ENCODE measurements at places on chromosomes 5 and 9. TPM values are rescaled to one million over a fixed set of nuclear protein-coding genes. Genes with fewer than 3 reads are reported as not detected.

GRCh38 chr5:154546719-154547118, 68.7 kb upstream of the HAND1 start:
- H3K4me3 ChIP-seq: no peak overlapping the region
- no peaks in the 10 kb centered on the region for H3K36me3 ChIP-seq
- H3K27me3 ChIP-seq: no peaks in the 10 kb centered on the region
- no peaks in the 10 kb centered on the region for H3K4me1 ChIP-seq

DNA sequence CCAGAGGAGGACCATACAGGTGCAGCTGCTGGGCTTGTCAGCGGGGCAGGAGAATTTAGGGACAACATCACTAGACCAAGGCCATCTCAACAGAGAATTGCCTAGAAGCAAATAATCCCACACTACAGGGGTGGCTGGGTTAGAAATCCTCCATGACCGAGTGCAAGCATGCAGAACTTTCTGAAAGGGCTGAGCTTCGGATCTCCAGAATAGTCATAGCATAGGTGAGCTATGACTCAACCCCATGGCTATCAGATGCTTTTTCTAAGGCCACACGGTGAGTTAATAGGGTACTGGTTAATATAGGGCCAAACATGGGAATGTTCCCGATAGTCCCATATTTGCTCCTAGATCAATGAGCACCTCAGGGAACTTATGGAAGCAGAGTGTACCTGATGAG, 4.2 kb downstream of the KCNIP1 start:
- H3K27me3 ChIP-seq: peaks cover 42% of the 10 kb centered on the region
- DNase-seq: no peak
- H3K27ac ChIP-seq: no peak overlapping the region
- no peak overlapping the region for H3K4me3 ChIP-seq
- H3K4me1 ChIP-seq: no peaks in the 10 kb centered on the region
- no peaks in the 10 kb centered on the region for H3K36me3 ChIP-seq

DNA sequence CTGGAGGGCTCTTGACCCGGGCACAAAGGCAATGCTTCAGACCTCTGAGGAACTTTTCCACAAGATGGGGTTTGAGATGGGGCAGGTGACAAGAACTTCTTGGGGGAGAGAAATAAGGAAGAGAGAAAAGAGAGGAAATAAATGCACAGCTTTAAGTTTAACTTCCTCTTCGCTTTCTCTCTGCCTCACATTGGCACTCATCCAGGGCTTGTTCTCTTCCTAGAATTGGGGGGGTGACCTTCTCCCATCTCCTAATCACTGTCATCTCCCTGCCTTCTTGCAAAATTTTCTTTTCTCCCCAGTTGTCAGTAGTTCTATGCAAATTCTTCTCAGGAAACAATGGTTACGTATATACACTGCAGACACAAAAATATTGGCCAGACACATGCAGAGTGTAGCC, 19.1 kb upstream of the ADCY2 start:
- no peak overlapping the region for H3K4me3 ChIP-seq
- DNase-seq: no peak
- no peak overlapping the region for H3K27ac ChIP-seq

GRCh38 chr9:80049096-80049782, 477.5 kb downstream of the TLE4 start:
- DNase-seq: no peak
- H3K4me3 ChIP-seq: no peak overlapping the region
- H3K4me1 ChIP-seq: peaks cover 4% of the 10 kb centered on the region

DNA sequence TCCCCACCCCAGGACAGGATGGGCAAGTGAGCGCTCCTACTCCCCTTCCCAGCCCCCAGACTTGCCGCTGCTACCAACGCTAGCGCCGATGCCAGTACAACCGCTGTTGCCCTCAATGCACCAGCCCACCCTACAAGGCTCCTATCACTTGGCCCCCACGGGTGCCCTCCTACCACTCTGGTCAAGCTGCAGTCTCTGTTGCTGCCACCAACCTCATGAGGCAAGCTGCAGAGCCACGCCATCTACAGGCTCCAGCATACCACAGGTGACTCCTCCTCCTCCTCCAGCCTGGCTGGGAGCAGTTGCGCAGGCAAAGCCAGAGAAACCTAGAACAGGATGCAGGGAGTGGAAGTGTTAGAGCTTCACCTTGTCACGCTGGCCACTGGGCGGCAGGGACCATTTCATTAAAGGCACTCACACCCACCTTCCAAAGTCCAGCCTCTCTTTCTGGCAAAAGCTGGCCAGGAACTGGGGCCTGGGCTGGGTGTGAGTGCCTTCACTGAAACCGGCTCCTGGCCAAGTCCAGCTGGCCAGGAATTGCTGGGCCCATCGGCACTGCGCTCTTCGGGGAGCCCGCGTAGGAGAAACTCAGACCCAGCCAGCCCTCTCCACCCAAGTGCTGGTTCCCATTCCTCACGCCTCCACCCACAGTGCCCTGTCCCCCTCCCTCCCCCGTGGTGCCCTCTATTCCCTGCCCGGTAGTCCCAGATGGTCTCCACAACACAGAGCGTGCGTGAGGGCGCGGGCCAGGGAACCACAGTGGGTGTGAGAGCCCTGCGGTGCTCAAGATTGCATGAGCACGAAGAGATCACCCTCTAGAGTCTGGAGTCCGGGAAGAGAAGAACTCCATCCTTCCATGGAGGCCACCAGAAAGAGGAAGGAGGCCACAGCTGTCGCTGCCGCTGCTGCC, 1.6 kb upstream of the PCAT7 start:
- peak overlapping the region; percentile 88 for H3K4me3 ChIP-seq
- peaks cover 8% of the 10 kb centered on the region for H3K36me3 ChIP-seq
- DNase-seq: peak; percentile 78
- no peak overlapping the region for H3K27ac ChIP-seq
- no peaks in the 10 kb centered on the region for H3K4me1 ChIP-seq
- peaks cover 4% of the 10 kb centered on the region for H3K27me3 ChIP-seq

DNA sequence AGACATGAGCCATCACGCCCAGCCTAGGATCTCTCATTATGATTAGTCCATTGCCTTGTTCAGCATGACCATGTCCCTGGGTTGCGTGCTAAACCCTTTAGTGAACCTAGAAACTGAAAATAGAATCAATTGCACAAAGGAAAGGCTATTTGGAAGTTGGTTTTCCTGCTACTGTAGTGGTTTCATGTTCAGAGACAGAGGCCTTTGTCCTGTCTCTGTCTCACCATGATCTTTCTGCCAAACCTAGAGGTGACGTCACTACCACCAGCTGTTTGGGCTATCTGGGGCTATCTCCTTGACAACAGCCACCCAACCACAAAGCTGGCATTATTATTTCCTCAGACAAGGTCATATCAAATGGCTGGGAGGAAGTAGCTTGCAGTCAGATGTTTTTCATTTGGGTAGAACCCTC, 4.0 kb upstream of the CDK5RAP2 start:
- no peaks in the 10 kb centered on the region for H3K36me3 ChIP-seq
- DNase-seq: peak; percentile 61
- no peaks in the 10 kb centered on the region for H3K27me3 ChIP-seq
- no peak overlapping the region for H3K4me3 ChIP-seq
- peaks cover 2% of the 10 kb centered on the region for H3K4me1 ChIP-seq

GRCh38 chr5:102231693-102232619, 64.1 kb downstream of the SLCO4C1 start:
- H3K27ac ChIP-seq: no peak overlapping the region
- no peak overlapping the region for H3K4me3 ChIP-seq
- H3K27me3 ChIP-seq: no peaks in the 10 kb centered on the region
- no peaks in the 10 kb centered on the region for H3K36me3 ChIP-seq
- H3K4me1 ChIP-seq: no peaks in the 10 kb centered on the region

DNA sequence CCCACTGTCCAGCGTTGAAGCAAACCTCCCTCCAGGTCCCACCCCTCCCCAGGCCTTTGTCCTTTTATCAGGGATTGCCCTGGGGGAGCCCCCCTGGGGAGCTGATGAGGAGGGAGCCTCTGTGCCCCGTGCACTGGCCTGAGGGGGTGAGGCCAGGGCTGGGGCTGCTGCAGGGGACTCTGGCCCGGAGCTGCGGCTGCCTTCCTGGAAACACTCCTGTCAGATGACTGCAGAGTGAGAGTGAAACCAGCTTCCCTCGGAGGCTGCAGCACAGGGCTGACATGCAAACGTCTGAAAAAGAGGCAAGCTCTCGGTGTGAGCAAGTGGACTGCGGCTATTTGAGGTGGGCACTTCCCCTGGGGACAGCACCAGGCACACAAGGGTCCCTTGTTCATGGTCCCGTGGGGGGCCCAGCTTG, 4.6 kb upstream of the TRAF2 start:
- H3K4me1 ChIP-seq: peaks cover 6% of the 10 kb centered on the region
- no peak overlapping the region for H3K4me3 ChIP-seq
- DNase-seq: no peak

GRCh38 chr9:136697146-136697820, 10.0 kb upstream of the AGPAT2 start:
- H3K4me1 ChIP-seq: no peaks in the 10 kb centered on the region
- no peak overlapping the region for H3K27ac ChIP-seq
- H3K36me3 ChIP-seq: no peaks in the 10 kb centered on the region
- no peak for DNase-seq

DNA sequence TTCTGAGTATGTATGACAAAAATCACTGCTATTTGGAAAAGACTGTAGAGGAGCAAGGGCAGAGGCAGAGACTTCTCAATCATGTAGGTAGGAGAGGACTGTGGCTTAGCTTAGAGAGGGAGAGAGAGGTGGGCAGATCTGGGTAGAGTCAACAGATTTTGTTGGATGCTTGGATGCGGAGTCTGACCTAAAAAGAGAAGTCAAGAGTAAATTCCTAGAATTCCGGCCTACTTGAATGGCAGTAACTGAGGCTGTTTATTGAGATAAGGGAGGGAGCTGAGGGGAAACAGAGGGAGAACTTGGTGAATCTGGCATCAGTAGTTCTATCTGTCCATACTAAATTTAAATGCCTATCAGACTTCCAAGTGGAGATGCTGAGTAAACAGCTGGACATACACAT, 2.4 kb downstream of the TICAM2 start:
- no peak for DNase-seq
- H3K4me3 ChIP-seq: no peak overlapping the region
- H3K27ac ChIP-seq: no peak overlapping the region

GRCh38 chr5:2557435-2557834, 194.0 kb downstream of the IRX2 start:
- H3K27ac ChIP-seq: no peak overlapping the region
- DNase-seq: no peak
- H3K36me3 ChIP-seq: no peaks in the 10 kb centered on the region
- no peaks in the 10 kb centered on the region for H3K27me3 ChIP-seq

- H3K27me3 ChIP-seq: no peaks in the 10 kb centered on the region
- no peak overlapping the region for H3K4me3 ChIP-seq
- no peak for DNase-seq
- H3K36me3 ChIP-seq: no peaks in the 10 kb centered on the region
- H3K27ac ChIP-seq: no peak overlapping the region
These were observed 14.3 kb downstream of the OTULINL start for GRCh38 chr5:14595891-14596290.

DNA sequence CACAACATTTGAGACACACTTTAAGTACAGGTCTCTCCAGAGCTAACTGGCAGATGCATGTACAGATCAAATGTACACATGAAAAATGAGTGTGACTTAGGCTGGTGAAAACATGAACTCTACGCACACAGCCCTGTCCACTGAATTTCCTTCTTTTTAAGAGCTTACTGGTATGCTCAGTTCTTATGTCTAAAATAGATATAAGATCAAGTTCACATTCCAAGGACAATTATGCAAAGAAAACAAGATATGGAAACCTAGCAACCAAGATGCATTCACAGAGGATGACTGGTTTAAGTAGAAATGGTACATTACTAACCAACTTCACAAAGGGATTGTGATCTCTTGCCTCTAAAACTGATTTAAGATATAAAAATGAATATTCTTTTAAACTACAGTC, 56.7 kb downstream of the TLE1 start:
- H3K27me3 ChIP-seq: no peaks in the 10 kb centered on the region
- no peaks in the 10 kb centered on the region for H3K4me1 ChIP-seq
- H3K36me3 ChIP-seq: peaks cover 79% of the 10 kb centered on the region
- no peak overlapping the region for H3K27ac ChIP-seq

- no peaks in the 10 kb centered on the region for H3K27me3 ChIP-seq
- peaks cover 5% of the 10 kb centered on the region for H3K4me1 ChIP-seq
- H3K36me3 ChIP-seq: no peaks in the 10 kb centered on the region
- H3K27ac ChIP-seq: no peak overlapping the region
These were observed 410.2 kb upstream of the SLC30A5 start for GRCh38 chr5:68683632-68684036.

- no peak overlapping the region for H3K27ac ChIP-seq
- H3K27me3 ChIP-seq: no peaks in the 10 kb centered on the region
- H3K4me1 ChIP-seq: no peaks in the 10 kb centered on the region
- H3K36me3 ChIP-seq: no peaks in the 10 kb centered on the region
These were observed 709 bp upstream of the GAPT start for GRCh38 chr5:58490402-58491050.

DNA sequence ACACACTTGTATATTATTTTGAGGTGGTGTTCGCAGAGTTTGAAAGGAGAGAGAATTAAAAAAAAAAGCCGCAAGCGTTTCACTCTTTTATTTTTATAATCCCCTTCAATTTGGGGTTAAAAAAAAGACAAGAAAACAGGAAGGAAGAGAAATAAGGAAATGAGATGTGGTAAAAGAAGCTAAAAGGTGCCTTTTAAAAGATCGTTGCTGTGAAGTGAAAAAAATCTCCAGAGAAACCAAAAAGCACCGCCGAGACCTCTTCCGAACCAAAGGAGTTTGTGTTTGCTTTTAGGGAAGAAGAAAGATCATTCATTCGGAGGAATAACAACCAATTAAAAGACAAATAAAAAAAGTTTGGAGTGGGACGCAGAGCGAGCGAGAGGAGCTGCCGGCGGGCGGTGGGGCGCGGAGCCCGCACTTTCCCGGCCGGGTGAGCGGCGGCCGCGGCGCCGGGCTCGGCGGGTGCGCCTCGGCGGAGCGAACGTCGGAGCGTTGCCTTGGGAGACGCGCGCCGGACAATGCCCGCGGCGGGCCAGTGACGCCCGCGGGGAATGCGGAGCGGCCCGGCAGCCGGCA, 355 bp downstream of the TLE4 start:
- H3K27ac ChIP-seq: peak overlapping the region; percentile 97
- peak overlapping the region; percentile 97 for H3K4me3 ChIP-seq
- peaks cover 29% of the 10 kb centered on the region for H3K27me3 ChIP-seq

GRCh38 chr5:140566665-140567064, 2.0 kb downstream of the SLC35A4 start:
- H3K27me3 ChIP-seq: no peaks in the 10 kb centered on the region
- peaks cover 29% of the 10 kb centered on the region for H3K36me3 ChIP-seq
- no peak for DNase-seq
- peaks cover 14% of the 10 kb centered on the region for H3K4me1 ChIP-seq
- H3K27ac ChIP-seq: no peak overlapping the region

GRCh38 chr5:96687080-96687479, 24.9 kb downstream of the CAST start:
- no peak overlapping the region for H3K4me3 ChIP-seq
- H3K36me3 ChIP-seq: no peaks in the 10 kb centered on the region
- no peak overlapping the region for H3K27ac ChIP-seq
- DNase-seq: no peak
- no peaks in the 10 kb centered on the region for H3K4me1 ChIP-seq

- no peak overlapping the region for H3K27ac ChIP-seq
- H3K27me3 ChIP-seq: peaks cover 56% of the 10 kb centered on the region
- peaks cover 3% of the 10 kb centered on the region for H3K4me1 ChIP-seq
- no peak for DNase-seq
These were observed 21.9 kb downstream of the OR2Y1 start for GRCh38 chr5:180717989-180718388.

The TSSK1B gene
- not detected for total RNA-seq

The PHF24 gene
- total RNA-seq: 2.7 TPM

The PNPLA7 gene
- 2.0 TPM for total RNA-seq

The C5orf52 gene
- not detected for total RNA-seq

The MSMP gene
- total RNA-seq: not detected

The INSYN2B gene
- total RNA-seq: not detected
